ENCODE measurements at places on chromosomes 4 and X.

GRCh38 chrX:22585831-22586230, 313.1 kb downstream of the CBLL2 start:
- DNase-seq: no peak

DNA sequence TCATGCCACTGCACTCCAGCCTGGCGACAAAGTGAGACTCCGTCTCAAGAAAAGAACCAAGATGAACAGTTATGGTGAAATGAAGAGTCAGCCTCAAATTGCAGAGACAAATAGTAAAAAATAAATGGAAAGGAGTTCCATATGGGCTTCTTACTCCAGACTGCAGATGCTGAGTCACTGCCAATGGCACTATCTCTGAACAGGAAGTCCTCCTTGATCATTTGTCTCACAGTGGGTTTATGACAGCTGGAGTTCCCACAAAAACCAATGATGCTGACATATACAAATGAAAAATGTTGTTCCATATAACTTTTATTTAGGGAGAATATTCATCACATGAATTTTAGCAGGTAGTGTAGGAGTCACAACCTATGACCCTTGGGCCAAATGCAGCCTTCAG, 631.6 kb downstream of the PCDH18 start:
- DNase-seq: no peak

DNA sequence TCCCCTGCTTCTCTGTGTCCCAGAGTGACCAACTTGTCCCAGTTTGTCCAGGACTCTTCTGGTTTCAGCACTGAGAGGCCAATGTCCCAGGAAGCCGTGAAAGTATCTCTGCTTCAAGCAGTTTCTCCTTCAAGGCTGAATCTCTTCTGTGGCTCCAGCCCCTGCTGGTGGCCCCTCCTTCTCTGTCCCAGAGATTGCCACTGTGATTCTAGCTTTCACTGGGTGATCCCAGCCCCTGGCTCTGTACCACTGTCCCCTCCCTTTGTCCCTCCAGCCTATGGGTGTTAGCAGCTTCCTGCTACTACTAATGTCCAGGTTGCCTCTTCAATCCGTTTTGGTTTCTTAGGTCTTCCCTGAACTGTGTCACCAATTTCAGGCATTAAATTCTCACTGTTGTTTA, 70.5 kb downstream of the SOX3 start:
- no peak for DNase-seq

DNA sequence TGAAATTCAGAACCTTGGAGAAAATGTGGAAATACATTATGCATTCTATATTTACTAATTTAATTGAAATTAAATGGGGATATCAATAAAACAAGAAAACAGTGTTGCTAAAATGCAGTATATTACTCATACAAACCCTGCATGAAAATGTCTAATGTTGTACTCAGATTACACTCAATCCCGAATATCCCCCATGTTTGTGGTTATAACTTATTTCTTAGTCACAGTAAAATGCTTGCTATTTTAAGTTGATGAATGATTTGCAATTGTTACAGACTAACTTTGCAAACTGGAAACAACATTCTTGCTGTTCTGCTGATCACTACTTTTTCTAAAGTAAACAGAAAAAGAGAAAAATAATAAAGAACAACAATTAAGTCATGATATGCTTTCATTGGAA, 33.1 kb upstream of the ANXA10 start:
- DNase-seq: no peak

GRCh38 chr4:30538794-30539193, 181.4 kb upstream of the PCDH7 start:
- no peak for DNase-seq

DNA sequence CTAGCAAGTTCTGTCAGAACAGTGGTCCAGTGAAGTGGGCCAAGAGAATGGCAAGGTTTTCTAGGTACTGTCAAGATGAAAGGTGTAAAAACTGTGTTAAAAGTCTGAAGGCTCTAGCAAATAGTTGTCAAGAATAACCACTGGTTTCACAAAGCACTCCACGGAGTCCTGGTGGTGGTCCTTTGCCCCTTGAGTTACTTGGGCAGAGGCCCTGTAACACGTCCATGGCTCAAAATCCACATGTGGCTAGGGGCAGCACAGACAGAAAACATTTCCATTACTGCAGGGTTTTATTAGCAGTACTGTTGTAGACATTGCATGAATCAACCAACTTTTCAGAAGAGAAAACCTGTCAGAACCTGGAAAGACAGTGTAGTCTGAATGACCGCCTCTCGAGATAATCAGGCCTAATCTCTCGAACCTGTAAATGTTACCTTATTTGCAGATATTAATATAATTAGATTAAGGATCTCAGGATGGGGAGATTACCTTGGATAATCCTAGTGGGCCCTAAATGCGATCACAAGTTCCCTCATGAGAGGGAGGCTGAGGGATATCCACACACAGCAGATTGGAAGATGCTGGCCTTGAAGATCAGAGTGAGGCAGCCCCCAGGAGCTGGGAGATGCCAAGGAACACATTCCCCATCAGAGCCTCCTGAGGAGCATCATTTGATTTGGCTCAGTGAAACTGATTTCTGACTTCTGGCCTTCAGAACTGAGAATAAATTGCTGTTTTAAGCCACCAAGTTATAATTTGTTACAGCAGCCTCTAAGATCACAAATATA, 34.7 kb downstream of the ERVMER34-1 start:
- DNase-seq: no peak

GRCh38 chr4:119897260-119897659, 169.4 kb downstream of the MAD2L1 start:
- DNase-seq: no peak

All from pons (tissue), 1 donor.